GM20000 (cell line): ENCODE measurements at places on chromosomes 4 and X.

- no peak for DNase-seq
Measured at GRCh38 chr4:89860971-89861370, 24.0 kb upstream of the SNCA start.

DNA sequence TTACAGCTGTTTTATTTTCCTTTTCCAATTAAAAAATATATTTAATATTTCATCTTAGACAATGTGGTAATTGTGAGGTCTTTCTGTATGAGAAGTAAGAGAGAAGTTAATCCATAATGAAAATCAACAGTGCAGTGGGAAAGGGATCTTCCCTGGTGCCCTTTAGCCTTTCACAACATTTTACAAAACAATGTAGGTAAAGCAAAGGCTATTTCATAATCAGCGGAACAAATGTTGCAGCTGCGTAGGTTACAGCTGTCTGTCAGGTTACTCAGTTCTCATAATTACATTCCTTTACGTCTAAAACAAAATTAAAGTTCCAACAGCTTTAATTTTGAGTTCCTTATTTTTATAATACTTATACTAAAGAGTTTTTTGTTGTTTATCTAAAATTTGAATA is 22.8 kb upstream of the VCX3A start:
- no peak for DNase-seq

- DNase-seq, result no peak
Measured at GRCh38 chr4:36242629-36243354, 1.5 kb downstream of the ARAP2 start.

DNA sequence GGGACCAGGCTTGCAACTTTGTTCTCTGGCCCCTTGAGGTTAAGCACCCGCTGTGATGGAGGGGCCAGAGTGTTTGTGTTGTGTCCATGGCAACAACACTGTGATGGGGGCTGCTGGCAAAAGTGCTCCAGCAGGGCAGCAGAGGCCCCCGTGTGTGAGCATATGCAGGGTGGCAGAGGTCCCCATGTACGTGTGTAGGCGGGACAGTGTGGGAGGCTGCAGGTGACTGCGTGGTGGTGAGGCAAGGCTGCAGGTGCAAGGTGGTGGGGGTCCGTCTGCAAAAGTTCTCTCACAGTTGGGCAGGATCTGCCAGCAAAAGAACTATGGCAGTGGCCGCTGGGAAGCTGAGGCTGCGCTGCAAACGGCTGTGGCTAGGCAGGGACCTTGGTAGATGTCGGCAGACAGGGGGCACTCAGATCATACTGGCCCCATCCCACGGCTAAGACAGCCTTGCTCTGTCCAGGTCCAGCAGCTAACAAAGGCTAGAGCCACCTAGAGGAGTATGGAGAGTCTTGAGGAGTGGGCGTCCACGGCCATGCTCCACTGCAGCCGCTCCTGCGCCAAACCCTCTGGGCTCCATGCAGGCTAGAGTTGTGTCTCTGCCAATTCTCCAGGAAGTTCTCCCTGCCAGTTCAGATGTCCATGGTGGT is 46.8 kb upstream of the PASD1 start:
- no peak for DNase-seq

DNA sequence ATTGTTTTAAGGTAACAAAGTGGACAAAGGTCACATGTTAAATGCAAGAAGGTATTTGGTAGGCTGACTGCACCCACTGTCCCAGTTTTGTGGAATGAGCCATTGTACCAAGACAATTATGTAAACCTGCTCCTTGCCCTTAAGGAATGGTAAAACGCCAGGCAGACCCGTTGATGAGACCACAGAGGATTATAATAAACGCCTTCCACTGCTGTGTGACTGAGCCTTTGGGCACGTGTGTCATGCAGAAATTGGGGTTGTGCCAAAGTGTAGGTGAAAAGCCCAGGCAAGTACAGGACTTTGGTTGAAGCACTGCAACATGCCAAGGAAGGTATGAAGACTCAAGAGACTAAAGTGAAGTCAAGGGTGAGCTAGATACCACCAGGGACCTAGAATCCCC is 59.7 kb downstream of the LRRC66 start:
- no peak for DNase-seq

DNA sequence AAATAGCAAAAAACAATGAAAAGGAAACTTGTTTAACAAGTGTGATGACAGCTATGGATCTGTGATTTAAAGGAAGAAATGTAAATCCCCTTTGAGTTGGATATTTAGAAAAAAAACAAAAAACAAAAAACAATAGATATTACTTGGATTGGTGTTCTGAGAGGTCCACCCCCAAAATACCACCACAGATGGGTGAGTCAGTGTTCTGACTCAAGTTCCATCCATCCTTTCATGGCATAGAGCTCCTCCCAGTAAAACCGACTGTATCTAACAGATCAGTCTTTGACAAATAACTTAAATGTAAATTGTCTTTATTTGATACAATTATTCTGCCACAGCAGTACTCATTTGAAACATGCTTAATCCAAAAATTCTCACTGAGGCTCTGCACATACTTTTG is 27.4 kb downstream of the TMPRSS11B start:
- DNase-seq, result no peak

GRCh38 chr4:101355246-101355645 is 7.9 kb upstream of the PPP3CA start:
- peak; percentile 44 for DNase-seq

GRCh38 chr4:101307899-101308298 is 39.4 kb downstream of the PPP3CA start:
- no peak for DNase-seq

DNA sequence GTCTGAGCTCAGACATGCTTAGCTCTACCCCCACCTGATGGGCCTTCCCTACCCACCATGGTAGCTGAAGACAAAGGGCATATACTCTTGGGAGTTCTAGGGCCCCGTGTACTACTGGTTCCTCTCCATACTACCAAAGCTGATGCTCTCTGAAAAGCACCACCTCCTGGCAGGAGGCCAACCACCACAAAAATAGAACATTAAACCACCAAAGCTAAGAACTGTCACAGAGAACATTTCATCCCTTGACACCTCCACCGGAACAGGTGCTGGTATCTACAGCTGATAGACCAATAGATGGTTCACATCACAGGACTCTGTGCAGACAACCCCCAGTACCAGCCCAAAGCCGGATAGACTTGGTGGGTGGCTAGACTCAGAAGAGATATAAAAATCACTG is 13.4 kb downstream of the EDA2R start:
- no peak for DNase-seq

DNA sequence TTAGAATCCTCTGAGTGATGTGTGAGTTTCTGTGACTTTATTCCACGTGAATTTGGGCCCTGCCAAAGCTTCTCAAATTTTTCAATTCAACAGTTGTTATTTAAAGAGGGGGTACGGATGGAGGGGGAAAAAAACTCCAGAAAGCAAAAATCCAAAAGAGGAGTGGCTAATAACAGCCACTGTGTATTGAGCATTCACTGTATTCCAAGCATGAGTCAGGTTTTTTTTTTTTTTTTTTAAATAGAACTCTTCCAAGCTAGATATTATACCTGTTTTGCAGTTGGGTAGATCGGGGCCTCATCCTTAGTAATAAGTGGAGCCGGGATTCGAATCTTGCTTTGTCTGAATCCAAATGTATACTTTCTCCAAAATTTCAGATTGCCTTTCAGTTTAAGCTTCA is 6.4 kb upstream of the RHOH start:
- no peak for DNase-seq

- no peak for DNase-seq
Measured at GRCh38 chr4:56469489-56470210, 2.2 kb downstream of the SRP72 start.

DNA sequence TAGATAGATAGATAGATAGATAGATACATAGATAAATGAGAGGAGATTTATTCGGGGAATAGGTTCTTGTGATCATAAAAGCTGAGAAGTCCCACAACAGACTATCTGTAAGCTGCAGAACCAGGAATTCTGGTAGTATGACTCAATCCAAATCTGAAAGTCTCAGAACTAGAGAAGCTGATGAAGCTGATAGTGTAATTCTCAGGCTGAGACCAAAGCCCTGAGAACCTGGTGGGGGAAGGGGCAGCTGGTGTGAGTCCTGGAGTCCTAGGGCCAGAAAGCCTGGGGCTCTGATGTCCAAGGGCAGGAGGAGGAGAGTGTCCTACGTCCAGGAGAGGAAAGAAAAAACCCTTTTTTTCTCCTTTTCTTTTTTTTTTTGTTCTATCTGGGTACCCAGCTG is 8.0 kb upstream of the BANK1 start:
- DNase-seq, result no peak

DNA sequence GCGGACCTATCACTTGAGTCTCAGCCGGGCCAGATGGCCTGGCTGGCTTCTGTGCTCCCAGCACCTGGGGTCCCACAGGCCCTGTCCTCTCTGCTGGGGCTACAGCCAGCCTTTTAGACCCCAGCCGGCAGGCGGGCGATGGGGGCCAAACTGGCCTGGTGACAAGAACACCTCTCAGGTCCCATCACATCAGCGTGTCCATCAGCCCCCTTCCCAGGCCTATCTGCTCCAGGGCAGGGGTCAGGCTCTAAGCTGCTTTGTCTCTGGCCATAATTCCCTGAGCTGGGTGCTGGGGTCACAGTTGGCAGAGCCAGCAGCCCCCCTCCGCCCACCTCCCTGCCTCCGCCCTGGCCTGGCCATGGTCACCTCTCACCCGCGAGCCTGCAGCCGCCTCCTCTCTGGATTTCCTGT is 77.7 kb downstream of the PPP2R2C start:
- no peak for DNase-seq

DNA sequence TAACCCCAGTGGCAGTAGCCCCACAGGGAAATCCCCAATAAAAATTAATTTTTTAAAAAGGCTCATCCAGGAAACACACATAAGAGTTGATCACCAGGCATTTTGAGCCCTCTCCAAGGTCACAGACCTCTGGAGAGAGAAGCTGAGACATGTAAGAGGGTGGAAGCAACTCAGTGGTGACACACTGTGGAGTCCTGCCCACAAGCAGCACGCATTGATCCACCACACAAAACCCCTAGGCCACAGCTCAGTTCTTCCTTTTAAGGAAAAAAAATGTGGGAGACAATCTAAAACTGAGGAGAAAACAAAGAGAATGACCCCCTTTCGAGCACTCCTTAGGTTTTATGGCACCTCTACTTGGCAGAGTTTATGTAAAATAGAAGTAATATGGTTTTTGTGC is 71.7 kb upstream of the S100G start:
- no peak for DNase-seq

GRCh38 chr4:151962138-151962823 is 201.5 kb upstream of the GATB start:
- DNase-seq, result no peak

- DNase-seq, result no peak
Measured at GRCh38 chr4:128660361-128661215, 148.9 kb upstream of the JADE1 start.

DNA sequence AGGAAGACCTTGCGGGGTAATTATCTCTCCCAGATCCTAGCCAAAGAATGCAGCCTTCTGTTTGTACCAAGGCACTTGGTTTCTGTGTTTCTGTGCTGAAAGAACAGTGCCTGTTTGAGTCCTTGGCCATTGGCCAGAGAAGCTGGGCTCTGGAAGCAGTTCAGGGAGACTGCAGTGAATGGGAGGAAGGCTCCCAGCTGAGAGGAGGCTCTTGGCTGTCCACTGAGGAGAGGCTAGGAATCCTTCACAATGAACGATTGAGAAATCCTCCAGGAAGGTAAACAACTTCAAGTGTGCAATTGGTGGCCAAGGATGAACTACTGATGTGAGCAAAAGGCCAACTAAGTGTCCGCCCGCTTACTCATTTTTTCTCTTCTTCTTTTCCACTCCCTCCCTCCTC is 61.3 kb downstream of the HS3ST1 start:
- DNase-seq, result no peak

GRCh38 chr4:7999695-8000094 is 60.0 kb upstream of the AFAP1 start:
- no peak for DNase-seq

DNA sequence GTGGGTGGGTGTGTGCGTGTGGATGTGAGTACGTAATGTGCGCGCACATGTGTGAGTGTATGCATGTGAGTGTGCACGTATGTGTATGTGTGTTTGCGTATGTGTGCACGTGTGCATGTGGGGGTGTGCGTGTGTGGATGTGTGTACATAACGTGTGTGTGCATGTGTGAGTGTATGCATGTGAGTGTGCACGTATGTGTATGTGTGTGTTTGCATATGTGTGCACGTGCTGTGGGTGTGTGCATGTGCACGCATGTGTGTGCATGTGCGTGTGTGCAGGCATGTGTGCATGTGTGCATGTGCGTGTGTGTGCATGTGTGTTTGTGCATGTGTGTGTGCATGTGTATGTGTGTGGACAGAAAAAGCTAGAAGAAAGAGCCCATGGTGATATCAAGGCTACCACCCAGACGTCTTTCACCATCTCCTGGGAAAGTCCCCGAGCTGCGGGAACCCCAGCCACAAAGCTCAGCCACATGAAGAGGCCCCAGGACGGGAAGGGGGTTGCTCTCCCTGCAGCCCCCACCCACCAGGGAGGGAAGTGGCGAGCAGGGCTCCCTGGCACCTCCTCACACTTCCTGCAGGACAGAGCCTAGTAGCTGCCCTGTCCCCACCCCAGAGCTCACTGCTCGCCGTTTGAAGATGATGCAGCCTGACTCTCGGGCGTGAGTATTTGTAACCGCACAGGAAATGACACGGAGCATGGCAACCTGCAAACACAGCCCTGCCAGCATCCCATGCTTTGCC is 108.3 kb downstream of the DCTD start:
- DNase-seq, result peak; percentile 67

DNA sequence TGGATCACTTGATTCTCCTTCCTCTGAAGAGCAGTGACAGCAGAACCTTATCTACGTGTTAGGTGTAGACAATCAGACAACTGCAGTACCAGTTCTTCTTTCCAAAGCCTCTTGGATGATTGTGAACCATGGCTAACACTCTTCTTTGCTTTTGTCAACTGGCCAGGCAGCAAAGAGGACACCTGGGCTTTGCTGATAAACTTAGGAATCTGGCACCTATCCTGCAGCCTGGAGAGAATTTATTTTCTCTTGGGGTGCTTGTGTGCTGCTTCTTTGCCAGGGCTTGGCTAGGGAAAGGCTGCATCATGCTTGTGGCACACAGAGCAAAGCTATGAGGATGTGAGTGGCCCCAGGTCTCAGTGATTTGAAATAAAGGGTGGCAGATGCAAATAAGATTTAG is 77.4 kb downstream of the ANAPC4 start:
- no peak for DNase-seq

GRCh38 chr4:47936336-47936735 is 22.0 kb upstream of the NFXL1 start:
- no peak for DNase-seq

GRCh38 chr4:46249516-46249915 is 125.7 kb upstream of the GABRG1 start:
- no peak for DNase-seq

DNA sequence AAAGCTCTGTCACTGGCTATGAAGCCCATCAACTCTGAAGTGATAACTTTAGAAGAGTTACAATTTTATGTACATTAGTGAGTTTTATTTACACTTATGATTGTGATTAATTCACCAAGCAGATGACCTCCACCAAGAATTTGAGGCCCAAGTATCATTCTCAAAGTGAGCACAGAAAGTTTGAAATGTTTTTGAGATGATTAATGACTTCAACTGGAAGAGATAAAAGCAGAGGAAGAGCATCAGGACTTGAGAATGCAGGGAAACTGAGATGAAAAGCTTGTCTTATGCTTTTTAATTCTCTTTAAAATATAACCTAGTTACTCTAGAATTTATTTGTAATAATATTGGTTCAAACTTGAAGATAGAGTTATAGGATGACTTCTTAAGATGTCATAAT is 112.8 kb upstream of the H2AZ1 start:
- DNase-seq, result no peak

- DNase-seq, result no peak
Measured at GRCh38 chr4:105966051-105966450, 70.8 kb downstream of the NPNT start.

- no peak for DNase-seq
Measured at GRCh38 chrX:148389629-148390028, 110.8 kb upstream of the AFF2 start.
